ENCODE measurements at places on chromosomes 7 and 10.

GRCh38 chr10:79948976-79949722, at the start of gene SFTPD:
Gene SFTPD, minus strand, starts transcription at chr10:79949105. Its CDS starts 2,446 bp downstream, at chr10:79946659.
- DNase-seq: no peak

DNA sequence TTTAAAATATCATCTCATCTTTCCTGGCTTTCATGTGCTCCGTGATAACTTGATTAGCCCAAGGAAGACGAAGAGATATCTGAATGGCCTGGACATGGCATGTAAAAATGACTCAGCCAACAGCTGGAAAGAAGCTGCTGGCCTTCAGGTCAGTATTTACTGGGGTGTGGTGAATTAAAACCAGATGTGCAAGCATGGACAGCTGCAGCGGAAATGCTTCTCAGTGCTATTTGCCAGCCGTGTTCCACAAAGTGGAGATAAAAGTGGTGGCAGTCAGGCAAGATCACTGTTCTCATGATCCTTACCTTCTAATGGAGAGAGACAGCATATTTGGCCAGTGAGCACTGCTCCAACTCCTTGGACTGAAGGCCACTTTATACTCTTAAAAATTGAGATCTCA, 203.1 kb upstream of the VSTM2A start:
- DNase-seq: no peak

- no peak for DNase-seq
Observed at GRCh38 chr7:73451780-73452398, 18.3 kb downstream of the FZD9 start.

GRCh38 chr7:140059273-140060242, 3.2 kb downstream of the PARP12 start:
- no peak for DNase-seq

DNA sequence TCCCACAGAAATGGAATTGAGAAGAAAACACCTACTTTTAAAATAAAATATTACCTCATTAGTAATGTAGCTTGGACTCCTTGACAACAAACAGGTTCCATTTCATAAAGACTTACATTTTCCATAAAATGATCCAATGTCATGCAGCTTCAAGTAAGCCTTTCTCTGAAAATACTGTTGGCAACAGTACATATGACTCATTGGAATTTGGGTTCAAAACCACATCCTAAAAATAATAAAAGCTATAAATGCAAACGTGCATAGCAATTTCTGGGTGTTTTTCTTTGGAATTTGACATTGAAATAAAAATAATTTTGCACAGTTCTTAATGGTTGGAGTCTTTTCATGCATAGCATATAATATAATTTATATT, 47.9 kb downstream of the FHIP2A start:
- no peak for DNase-seq

DNA sequence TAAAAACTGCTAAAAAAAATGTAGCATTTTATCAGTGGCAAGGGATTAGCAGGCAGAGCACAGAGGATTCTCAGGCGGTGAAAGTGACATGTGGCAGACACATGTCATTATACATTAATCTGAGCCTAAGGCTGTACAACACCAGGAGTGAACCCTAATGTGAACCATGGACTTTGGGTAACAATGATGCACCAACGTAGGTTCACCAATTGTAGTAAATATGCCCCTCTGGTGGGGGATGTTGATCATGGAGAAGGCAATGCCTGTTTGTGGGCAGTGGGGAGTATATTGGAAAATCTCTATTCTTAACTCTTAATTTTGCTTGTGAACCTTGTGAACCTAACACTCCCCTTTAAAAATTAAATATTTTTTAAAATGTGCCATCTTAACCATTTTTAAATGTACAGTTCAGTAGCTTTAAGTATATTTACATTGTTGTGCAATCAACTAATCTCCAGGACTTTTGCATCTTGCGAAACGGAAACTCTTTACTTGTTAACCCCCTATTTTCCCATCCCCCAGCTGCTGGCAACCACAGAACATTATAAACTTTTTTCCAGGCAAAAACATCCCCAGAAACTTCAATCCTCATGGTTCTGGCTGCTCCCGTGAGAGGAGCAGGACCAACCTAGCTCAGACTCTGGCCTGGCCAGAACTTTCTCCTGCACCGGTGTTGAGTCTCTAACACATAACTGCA, 29.9 kb downstream of the LRRC20 start:
- DNase-seq: no peak

DNA sequence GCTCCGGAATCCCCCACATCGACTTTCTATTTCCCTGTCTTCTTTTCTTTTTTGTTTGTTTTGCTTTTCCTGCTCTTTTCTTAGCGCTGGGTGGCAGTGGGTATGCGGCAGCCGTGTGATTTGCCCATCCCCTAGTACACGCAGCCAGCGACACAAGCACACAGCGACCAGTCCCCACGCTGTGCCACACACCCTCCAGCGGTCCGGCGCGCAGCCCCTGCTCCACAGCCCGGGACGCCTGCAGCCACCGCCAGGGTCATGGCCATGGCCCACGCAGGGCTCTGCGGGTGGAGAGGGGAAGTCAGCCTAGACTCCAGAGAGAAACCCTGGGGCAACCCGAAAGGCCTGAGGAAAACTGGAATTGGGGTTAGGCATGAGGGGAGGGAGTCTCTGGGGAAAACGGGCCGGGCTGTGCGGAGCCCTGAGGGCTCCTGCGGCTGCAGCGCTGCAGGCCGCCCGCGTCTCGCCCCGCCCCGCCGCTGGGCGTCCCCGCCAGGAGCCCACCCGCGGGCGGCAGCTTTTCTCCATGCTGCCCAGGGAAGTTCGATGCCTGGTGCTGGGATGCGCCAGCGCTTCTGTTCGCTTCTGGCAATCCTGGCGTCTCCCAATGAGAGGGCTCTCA, 2.5 kb downstream of the CHRM2 start:
- DNase-seq: no peak

- DNase-seq: no peak
Observed at GRCh38 chr7:13708670-13709069, 280.8 kb downstream of the ETV1 start.

DNA sequence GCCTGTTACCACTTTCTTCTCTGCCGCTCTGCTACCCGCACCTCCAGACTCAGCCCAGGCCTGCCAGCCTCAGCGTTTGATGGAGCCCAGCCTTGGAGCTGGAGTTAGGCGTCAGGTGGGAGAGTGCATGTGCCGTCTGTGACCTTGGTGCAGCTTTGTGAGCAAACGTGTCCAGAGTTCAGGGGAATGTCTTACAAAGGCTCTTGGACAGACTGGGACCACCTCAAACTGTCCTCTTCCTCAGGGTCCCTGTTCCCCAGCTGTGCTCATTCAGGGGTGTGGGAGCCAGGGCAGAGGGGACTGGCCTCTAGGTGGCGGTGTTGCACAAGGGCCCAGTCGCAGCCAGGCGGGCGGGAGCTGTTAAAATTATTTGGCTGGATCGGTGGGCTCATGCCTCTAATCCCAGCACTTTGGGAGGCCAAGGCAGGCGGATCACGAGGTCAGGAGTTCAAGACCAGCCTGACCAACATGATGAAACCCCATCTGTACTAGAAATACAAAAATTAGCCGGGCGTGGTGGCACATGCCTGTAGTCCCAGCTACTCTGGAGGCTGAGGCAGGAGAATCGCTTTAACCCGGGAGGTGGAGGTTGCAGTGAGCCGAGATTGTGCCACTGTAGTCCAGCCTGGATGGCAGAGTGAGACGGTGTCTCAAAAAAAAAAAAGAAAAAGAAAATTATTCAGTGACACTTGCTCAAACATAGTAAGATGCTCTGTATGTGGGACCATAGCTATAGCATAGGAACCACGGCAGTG, 89.2 kb downstream of the ADCY1 start:
- peak; percentile 33 for DNase-seq

DNA sequence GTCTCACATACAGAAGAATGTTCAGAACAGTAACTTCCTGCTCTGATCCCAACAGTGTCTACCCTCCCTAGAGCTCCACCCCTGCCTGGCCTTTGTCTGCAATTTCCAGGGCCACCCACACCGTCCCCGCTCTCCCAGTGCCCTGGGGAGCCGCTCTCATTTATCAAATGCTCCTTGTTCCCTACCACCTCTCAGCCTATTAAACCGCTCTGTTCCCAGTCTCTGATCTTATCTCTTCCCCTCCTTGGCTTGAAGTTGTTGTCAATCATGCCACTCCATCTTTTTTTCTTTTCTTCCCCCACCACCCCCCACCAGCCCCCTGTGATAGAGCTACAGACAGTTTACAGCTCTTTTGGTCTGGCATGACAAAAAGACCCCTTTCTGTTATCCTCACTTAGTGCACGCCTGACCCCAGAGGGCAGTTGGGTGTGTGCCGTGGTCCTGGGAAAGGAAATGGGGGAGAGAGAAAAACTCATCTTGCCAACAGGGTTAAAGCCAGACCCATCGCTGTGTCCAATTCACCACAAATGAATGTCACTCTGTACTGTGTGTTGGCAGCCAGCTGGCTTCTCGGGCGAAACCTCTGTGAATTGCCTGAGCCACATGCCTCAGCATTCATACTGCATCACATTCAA, 28.8 kb upstream of the HECTD2 start:
- no peak for DNase-seq

DNA sequence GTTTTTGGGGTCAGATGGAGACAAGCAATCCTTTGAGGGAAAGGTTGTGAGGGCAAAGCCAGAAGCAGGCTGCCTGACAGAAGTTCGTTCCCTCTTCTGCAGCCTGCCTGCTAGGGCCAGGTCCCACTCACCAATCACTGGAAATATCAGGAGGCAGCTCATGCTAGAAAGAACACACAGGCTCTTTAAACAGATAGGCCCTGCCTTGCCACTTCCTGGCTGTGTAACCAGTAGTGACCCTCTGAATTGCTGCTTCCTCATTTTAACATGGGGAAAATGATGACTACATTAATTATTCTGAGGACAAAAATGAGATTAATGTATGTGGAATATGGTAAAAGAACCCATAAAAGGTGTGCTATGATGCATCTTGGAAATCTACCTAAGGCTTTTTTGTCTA, 50.5 kb upstream of the MRLN start:
- DNase-seq: no peak

DNA sequence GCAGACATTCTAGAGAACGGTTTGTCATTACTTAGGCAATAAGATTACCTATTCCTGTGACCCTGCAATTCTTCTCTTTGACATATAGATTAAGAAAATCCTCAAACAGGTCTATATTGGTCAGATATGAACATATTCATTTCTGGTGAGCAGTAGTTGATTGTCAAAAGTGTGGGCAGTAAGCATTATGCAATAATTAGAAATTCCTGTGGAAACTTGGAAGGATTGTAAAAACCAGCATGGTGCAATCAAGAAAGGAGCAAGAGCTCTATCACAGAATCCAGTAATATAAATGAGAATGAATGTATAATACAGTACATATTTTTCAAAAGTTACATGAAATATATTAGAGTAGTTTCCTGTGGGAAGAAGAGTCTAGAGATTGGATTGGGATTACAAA, 406.5 kb downstream of the SUGCT start:
- no peak for DNase-seq

- DNase-seq: no peak
Observed at GRCh38 chr7:113204415-113204814, 86.1 kb upstream of the SMIM30 start.

- no peak for DNase-seq
Observed at GRCh38 chr10:61779950-61780659, 117.4 kb downstream of the CABCOCO1 start.

DNA sequence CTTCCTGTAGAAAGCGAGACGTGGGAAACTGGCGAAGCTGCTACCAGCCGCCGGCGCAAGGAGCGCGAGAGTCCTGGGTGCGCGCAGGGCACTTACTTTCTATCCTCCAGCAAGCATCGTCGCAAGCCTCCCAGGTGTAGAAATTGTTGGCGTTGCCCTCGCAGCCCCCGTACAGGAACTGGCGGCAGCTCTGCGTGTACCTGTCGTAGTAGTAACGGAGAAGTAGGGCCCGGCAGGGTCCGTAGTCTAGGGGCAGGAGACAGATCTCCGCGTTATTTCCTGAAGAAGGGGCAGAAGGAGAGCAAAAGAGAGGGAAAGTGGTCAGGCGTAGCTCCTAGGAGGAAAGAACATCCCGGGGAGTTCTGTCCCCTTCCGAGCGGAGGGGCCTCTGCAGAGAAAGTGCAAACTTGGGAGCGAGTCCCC, 501 bp downstream of the TFPI2 start:
- DNase-seq: no peak

GRCh38 chr10:15482156-15482555, 111.1 kb upstream of the FAM171A1 start:
- DNase-seq: no peak

- DNase-seq: no peak
Observed at GRCh38 chr7:2507917-2508306, 11.7 kb upstream of the LFNG start.

GRCh38 chr10:74460812-74461211, 309.8 kb downstream of the ADK start:
- DNase-seq: no peak

DNA sequence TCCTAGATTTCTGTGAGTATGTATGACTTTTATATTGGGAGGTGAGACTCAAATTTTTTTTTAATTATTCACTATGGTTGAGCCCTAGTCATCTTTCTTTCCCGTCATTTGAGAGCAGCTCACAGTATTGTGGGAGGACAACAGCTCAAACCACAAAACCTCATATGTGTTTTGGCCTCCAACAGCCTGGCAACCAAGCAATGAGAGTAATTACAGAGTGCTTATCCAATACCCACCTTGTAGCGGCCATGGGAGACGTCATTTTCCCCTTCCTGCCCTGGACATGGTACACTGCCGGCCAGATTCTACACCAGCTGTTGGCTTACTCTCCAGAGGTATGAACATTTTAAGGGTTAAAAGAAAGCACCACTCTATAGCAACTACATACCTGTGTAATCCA, 49.1 kb downstream of the DOCK4 start:
- DNase-seq: no peak

DNA sequence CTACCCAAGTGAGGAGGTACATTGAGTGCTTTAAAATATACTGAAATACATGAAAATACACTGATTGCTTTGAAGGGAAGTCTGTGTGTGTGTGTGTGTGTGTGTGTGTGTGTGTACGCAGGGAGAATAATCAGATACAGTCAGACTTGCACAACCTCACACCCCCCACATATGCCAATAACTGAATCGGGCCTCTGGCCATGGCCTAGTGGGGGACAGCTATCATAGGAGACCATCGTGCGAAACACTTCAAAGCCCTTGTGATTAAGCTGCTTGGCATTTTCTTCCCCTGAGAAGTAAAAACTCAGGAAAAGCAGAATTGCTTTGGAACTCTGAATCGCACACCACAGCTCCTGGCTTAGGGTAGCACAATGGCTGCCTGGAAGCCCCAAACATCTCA, 135.1 kb downstream of the C10orf105 start:
- DNase-seq: no peak

GRCh38 chr7:139084709-139085108, 24.8 kb downstream of the ZC3HAV1 start:
- DNase-seq: no peak

DNA sequence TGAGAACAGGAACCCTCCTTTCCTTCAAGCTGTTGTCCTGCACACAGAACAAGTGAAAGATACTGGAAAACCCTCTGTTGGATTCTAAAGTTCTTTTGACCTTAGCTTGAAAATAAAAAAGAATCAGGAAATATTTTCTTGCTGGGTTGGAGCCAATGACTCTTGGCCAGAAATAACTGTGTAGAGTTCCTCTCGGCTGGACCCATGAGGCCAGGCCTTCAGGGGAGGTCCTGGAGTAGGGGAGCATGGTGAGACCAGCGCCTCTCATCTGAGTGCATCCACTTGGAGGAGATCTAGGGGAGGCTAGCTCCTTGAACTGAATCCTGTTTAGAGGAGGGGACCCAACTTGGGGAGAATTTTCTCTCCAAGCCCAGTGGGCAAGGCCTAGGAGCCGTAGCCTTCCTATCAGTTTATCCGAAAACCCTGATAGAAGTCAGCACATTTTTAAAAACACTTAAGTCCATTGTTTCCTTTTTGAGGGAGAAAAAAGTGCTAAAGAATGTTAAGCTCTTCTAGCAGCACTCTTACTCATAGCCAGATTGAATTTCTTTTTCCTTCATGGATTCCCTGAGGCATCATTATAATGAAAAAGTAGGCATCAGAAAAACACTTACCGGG, 635.7 kb upstream of the ANKRD30A start:
- no peak for DNase-seq

- no peak for DNase-seq
Observed at GRCh38 chr7:17665029-17665428, 275.3 kb downstream of the SNX13 start.

Measured in hypothalamus (tissue), 51 donors.